ENCODE measurements at places on chromosomes 12 and 14.

GRCh38 chr14:99744873-99745224 lies 48.4 kb upstream of the EML1 start:
- DNase-seq: no peak

- DNase-seq: no peak
Measured at GRCh38 chr12:97363693-97364092, 98.9 kb upstream of the RMST start.

DNA sequence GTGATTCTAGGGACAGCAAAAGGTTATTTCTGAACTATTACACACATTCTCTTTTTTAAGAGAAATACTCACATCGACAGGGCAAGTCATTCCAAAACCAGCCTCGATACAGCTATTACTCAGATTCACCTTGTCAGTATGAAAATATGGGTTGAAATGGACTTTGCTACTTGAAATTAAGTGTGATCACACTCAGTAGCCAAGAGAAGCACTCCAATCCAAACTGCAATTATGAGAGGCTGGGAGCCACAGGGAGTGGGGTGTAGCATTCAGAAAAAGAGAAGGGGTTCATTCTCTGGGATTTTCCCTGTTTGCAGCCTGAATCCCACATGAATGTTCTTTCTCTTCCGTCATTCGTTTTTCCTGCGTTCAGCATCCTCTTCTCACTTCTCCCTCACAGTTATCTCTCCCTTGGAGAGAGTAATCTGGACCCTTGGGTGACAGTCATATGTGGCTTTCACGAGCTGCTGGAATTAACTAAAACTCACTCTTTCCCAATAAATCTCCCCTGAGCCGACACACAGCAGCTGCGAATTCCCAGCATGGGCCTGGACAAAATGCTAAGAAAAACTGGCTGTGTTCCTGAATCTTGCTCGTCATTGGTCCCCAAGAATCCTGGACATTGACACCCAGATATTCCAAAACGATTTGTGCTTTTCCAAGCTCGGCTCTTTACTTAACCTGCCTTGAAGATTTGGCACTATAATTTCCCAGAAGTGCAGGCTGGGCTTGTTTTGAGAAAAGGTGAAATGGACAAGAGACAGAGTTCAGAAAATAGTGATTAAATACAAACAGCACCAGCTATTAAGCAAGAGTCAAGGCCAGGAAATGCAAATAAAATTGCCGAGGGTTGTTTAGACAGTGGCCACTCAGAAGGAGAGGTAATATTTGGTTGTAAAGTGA lies 199.5 kb upstream of the PLEKHG7 start:
- DNase-seq: peak; percentile 23

- DNase-seq: no peak
Measured at GRCh38 chr12:108176292-108176691, 47.2 kb downstream of the WSCD2 start.

- no peak for DNase-seq
Measured at GRCh38 chr12:18145924-18146323, 55.9 kb upstream of the RERGL start.

- no peak for DNase-seq
Measured at GRCh38 chr12:70110085-70110484, 133.1 kb upstream of the CNOT2 start.

DNA sequence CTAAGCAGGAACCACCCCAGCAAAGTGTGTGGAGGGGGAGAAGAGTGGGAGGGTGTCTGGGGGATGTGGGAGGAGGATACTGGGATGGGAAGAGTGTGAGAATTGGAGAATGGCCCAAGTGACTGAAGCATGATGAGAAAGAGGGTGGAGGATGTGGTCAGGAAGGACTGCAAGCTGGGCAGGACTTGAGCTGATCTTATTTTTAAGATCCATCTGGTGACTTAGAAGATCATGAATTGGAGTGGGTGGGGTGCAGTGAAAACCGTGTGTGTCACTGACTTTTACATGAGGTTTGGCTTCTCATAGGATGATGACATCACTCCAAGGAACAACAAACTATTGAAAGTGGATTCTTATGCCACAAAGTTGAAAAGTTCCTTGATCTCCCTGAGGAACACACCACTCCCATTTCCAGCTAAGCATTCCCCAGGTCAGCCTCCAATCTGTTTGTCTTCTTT lies 287.5 kb downstream of the GALC start:
- DNase-seq: no peak

DNA sequence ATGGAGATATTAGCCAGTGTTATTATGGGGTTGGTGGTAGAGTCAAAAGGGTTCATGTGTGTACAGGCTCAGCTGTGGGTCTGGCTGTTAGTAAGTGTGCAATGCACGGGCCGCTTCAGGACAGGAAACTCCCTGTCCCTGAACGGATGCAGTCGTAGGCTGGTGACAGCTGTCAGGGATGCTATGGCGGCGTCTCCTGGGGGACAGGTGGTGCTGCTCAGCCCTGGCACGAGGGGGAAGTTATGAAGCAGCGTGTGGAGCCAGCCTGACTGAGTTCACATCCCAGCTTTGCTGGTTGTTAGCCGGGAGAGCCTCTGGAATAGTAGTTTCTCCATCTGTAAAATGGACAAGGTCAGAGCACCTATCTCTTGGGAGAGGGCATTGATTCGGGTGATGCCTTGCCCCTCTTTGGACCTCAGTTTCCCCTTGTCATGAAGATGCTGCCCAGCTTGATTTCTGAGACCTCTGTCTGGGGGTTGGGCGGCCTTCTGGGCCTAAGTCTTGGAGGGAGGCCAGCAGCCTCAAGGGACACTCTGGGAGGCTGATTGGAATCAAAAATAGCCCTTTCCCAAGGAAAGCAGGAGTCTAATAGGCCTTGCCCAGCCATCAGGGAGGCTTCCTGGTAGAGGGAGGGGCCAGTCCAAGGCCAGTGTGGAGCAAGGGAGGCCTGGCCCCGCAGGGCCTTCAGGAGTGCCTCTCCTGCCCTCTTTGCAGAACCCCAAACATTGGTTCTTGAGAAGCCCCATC lies 7.1 kb downstream of the ASB2 start:
- no peak for DNase-seq
